Activated CD4-positive, CD25-positive, alpha-beta regulatory T cell treated with anti-CD3 and anti-CD28 coated beads, Interleukin-2, amount 50 U/mL, for 72 hours (primary cell): ENCODE measurements at places on chromosomes 6 and 20.

DNA sequence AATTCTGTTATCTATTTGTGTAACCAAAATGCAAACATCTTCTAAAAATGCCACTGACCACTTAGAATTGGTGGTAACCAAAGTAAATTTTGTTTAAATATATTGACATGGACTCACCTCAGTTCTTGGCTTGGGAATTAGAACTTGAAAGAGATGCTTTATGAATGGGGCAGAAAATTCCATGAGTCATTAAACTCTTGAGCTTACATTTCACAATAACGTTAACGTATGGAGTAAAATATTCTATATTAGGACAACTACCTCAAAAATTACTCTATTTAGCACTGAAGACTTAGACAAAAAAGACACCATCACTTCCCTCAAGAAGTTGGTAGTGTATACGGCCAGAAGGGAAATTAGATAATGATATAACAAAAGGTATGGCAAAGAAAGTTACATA, 752.2 kb upstream of the MARCKS start:
- DNase-seq = no peak

DNA sequence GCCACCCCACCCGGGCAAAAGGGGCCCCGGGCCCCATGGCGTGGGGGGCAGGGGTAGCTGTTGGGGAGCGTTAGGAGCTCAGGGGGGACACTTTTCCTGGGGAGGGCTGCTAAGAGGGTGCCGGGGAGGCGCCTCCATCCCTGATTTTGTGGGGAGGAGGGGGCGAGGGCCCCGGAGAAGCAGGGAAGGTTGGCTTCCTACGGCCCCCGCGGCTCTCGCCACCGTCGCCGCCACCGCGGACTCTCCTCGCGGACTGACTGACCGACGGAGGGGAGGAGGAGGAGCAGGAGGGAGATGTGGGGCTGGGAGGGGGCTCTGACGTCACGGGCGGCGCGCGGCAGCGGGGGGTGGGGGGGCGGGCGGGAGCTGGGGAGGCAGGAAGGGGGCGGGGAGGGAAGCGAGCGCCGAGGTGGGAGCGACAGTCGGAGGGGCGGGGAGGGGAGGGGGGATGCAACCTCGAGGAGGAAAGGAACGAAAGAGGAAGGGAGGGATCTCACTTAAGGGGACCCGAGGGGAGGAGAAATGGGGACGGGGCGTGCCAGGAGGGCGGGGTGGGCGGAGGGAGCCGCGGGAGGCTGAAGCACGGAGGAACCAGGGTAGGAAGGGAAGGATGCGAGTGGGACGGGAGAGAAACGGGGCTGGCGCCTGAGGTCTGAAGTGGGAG, 5.1 kb downstream of the GABBR1 start:
- peak; percentile 32 for DNase-seq

GRCh38 chr20:45970646-45971424, 1.2 kb downstream of the ZNF335 start:
- peak; percentile 16 for DNase-seq

GRCh38 chr6:27178860-27179259, 68.6 kb upstream of the PRSS16 start:
- no peak for DNase-seq
